ENCODE measurements at places on chromosomes 16 and 17.

DNA sequence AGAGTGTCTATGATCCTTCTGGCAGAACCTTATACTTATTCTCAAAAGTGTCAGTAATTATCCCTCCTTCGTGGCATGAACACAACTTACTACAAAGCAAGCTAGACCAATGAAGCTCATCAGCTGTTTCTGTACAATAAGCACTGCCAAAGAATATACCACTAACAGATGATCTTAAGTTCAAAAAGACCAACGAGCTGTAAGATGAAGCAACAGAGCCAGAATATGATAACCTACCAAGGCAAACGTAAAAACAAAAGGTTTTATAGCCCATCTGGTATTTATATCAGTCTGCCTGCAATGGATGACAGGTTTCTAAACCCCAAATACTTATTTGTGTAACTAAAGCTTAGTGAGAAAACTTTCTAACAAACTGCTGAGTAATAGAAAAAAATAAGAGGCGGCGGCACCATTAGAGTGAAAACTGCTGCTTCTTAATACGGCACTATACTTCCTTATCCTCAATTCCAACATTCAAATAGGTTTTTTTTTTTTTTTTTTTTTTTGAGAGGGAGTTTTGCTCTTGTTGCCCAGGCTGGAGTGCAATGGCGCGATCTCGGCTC, 22.1 kb downstream of the NME2 start:
- no peak for DNase-seq

DNA sequence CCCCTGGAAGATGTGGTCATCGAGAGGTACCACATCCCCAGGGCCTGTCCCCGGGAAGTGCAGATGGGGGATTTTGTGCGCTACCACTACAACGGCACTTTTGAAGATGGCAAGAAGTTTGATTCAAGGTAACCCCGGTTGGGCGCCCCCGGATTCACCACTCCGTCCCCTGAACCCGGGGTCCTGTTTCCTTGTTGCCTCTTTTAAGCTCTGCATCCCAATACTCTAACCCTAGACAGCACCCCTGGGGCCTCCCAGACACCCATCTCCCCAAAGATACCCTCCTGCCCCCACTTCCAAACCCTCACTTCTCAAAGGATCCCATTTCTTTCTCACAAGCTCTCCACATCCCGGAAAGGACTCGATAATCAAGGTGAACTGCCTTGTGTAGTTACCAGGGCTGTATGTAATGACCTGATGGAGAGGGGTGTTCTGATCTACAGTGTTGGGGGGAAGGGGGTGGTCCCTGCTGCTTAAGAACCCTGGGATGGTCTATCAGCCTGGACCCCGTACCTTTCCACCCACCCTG, 412 bp downstream of the FKBP10 start:
- no peak for DNase-seq

DNA sequence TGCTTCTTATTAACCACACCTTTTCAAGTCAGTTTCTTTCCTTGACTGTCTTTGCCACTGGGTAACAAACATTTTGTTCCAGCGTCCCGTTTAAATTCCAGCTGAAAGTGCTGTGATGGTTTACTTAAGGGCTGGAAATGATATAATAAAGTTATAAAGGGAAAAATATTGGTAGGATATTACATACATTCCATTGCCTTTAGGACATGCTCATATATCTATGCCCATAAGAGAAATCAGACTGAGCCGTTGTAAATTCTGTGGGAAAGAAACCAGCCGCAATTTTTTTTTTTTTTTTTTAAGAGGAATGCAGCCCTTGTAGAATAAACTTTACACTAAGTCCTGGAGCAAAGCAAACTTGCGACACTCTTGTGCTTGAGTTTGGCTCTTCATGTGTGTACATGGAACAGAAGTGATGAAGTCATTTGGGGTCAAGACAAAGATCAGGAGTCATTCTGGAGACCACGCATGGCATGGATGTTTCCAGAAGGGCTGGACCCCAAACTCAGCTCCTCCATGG, 210.9 kb downstream of the XYLT1 start:
- no peak for DNase-seq

DNA sequence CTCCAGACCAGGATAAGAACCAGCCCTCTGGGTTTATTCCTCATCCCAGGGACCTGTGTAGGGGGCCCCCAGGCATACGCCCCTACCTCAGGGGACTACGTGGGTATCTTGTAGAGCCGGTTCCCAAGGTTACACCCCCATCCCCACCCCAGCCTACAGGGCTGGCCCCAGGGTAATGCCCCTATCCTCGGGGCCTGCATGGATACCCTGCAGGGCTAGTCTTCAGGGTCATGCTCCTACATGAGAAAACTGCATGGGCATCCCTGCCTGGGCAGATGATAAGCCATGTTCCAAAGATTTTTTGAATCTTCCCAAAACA, 14.2 kb downstream of the HDAC5 start:
- no peak for DNase-seq

GRCh38 chr17:83201206-83202001, 122.0 kb downstream of the METRNL start:
- no peak for DNase-seq

Measured in stimulated activated CD4-positive, alpha-beta T cell treated with anti-CD3 and anti-CD28 coated beads, Interleukin-4, amount 100 ng/mL, for 48 hours (primary cell).